ENCODE measurements at places on chromosomes 7 and 10.

DNA sequence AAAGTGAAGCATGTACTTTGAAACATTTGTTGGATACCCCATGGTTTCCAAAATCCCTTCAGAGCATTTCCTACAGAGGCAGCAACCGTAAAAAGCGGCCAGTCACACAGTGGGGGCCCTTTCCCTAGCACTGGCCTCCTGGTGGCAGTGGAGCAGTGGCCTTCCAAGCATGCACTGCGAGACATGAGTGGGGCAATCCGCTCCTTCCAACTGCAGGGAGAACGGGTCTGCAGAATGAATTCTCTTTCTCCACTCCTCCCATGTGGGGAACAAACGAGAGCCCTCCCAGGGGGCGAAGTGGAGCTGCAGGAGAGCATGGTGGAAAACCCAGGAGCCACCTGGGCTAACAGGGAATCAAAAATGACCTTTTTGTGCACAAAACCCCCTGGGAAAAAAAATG lies 542.9 kb upstream of the GALNT17 start:
- no peak for DNase-seq

DNA sequence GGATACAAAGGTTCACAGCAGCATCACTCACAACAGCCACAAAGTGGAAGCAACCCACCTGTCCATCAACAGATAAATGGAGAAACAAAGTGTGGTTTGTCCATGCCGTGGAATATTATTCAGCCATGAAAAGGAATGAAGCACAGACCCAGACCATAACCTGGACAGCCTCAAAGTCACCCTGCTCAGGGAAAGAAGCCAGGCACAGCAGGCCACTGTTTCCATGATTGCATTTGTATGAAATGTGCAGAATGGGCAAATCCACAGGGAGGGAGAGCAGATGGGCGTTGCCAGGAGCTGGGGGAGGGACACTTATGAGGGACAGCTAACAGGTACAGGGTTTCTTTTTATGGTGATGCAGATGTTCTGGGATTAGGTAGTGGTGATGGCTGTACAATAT lies 30.3 kb downstream of the FOXL3 start:
- no peak for DNase-seq

GRCh38 chr10:58026036-58026435 lies 241.7 kb downstream of the IPMK start:
- DNase-seq = no peak

DNA sequence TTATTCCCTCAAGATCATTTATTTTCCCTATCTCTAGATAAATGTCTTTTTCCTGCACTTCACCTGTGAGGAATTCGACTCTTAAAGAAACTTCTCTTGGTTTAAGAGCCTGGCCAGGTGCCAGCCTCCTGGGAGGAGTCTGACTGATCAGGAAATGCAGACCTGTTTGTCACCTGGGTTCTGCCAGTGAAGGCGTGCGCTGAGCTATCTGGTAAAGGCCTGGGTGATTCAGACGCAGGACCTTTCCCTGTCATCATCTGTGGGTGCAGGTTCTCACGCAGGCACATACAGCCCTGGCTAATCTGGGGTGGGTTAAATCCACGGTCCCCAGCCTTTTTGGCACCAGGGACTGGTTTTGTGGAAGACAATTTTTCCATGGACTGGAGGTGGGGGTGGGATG lies 65.3 kb upstream of the AQP1 start:
- DNase-seq = no peak

GRCh38 chr10:51063659-51064535 lies 10.4 kb upstream of the PRKG1 start:
- no peak for DNase-seq

GRCh38 chr7:72394016-72394415 lies 18.1 kb downstream of the CALN1 start:
- DNase-seq = no peak

DNA sequence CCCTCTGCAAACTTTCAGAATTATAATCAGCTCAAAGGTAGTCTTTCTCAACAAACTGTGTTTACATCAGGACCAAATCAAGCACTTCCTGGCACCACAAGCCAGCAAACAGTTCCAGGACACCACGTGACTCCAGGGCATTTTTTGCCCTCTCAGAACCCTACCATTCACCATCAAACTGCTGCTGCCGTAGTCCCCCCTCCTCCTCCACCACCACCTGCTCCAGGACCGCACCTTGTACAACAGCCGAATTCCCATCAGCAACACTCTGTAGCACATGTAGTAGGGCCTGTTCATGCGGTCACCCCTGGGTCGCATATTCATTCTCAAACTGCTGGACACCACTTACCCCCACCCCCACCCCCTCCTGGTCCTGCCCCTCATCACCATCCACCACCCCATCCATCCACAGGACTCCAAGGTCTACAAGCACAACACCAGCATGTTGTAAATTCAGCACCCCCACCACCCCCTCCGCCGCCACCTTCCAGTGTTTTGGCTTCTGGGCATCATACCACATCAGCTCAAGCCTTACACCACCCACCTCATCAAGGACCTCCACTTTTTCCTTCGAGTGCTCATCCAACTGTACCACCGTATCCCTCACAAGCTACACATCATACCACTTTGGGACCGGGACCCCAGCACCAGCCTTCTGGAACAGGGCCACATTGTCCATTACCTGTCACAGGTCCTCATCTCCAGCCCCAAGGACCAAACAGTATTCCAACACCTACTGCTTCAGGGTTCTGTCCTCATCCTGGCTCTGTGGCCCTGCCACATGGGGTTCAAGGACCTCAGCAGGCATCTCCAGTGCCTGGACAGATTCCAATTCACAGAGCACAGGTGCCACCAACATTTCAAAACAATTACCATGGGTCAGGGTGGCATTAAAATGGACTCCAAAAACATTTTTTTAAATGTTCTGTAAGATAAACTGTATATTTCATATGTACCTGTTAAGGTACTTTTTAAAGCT lies 98.7 kb downstream of the KMT2E start:
- no peak for DNase-seq

DNA sequence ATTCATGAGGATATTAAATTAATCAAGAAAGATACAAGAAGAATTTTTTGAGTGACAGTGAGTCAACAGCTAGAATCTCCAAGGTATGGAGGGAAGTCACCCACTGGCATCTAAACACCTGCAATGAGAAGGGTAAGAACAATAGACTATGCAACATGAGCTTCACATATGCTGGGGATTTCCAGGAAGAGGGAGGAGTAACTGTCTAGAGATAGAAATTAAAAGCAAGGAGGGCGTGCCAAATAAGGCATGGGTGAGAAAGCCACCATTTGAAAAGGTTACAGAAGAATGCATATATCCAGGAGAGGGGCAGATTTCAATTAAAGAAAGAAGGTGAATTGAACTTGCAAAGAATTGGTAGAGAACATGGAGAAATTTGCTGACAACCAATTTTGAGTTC lies 365.7 kb downstream of the GPR37 start:
- no peak for DNase-seq

DNA sequence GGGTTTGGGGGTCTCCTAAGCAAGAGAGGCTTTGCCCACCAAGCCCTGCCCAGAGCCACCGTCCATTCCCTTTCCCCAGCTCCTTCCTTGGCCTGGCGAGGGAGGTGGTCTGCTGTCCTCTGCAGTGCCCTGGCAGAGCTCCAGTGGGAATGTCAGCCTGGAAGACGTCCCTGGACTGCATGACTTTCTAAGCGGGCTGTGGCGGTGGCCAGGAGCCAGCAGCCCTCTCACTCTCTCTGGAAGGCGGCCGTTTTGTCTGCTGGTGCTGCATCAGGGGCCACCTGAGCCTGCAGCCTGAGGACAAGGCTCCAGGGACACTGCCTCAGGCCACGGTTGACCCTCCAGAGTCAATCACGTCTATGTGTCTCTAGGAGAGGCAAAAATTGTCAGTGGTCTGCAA lies 271.0 kb downstream of the SKAP2 start:
- DNase-seq = no peak

DNA sequence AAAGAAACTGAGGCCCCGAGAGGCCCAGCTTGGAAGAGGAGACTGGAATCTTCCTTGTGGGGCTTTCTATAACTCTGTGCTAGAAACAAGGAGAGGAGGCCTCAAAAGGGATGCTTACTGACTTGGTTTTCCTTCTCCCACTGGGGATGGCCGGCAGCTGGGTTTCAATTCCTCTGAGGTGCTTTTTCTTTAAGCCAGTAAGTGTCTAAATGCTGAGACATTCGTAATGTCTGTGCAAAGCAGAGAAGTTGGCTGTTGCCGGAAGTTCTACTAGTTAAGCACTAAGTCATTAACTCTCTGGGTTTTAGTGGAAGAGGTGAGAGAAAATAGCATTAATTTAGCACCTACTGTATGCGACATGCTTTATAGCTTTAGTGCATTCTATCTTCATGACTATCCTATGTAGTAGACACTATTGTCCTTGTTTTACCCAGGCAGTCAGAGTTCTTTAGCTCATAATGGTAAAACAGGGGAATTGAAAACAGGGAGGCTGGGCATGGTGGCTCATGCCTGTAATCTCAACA lies 135.2 kb downstream of the RGS10 start:
- DNase-seq = no peak

- no peak for DNase-seq
Observed at GRCh38 chr10:80855348-80855971, 317.8 kb downstream of the SH2D4B start.

- DNase-seq = no peak
Observed at GRCh38 chr10:5515948-5516761, 8.6 kb upstream of the CALML3 start.

GRCh38 chr10:88657901-88658300 lies 6.3 kb upstream of the LIPF start:
- DNase-seq = no peak

DNA sequence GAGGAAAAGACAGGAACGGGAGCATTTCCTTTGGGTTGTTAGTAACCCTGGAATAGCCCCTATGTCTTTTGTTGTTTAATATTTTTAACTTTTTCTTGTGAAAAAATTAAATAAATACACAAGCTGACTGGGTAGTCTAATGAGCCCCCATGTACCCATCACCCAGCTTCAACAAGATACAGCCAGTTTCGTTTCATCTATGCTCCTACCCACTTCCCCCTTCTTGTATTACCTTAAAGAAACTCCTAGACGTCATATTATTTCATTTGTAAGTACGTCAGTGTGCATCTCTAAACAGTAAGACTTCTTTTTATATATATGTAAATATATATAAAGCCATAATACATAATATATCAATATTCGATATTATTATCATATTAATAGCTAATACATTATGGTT lies 42.8 kb upstream of the NUB1 start:
- no peak for DNase-seq

DNA sequence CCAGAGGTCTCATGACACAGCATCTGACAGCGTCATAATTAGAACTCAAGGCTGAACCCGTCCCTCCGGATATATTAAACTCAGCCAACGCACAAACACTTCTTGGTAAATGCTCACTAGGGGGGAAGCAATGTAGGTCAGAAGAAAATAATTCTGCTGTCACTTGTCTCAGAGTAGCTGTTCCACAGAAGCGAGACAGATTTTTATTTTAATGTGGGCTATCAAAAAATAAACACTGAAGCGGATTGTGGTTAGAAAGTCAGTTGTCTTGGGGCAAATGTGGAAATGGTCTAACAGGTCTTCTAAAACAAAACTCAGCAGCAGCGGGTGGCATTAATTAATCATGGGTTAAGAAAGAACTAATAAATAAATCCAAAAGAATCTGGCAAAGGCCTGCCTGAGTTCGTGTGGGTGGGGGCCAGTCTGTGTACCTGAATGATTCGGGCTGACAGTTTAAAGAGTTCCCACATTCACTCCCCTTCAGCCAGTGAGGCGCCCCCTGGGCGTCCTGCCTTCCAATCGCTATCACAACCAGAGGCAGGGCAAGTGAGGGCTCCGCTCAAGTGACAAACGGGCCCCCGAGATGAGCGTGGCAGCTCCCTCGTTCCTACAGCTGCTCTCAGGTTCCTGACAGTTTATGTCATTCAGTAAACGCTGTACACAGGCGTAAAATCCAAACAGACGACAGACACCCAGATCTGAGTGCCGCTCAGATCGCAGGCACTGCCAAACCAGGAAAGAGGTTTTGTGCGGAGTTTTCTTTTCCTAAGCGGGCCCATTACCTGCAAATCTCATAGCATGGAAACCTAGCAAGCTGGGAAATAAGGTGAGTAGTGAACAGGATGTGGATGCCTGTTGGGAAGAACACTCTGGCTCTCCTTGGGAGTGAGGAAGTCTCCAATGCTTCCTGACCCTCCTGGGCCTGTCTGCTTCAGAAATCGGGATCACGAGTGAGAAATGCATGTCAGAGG lies 52.9 kb downstream of the NRAP start:
- DNase-seq = no peak

- DNase-seq = no peak
Observed at GRCh38 chr7:151631570-151631952, 111.9 kb upstream of the RHEB start.

- no peak for DNase-seq
Observed at GRCh38 chr10:20817646-20818045, 79.5 kb downstream of the NEBL start.

DNA sequence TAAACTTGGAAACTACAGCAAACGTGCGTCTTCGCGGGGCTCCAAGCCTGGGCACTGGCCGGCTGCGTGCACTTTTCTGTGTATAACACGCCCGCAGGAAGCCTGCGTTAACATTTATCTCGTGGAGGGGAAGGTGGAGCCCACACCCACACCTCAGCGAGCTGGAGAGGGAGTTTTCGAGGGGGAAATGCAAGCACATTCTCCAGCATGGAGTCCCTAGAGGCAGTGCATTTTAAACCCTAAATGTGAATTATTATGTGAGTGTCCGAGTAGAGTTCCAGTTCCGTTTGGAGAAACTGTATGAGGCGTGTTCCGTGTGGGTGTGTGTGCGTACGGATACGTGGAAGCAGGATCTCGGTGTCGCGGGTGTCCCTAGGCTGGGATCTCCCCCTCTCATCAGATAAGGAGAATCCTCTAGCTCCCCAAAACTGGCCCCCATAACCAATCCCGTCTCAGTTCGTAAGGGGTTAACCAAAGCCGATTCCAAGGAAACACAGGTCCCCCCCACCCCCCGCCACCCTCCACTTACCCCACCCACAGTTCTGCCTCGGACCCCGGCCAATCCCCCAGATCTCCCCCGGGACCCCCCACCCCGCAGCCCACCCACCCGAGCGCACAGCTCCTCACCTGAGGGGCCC lies 403 bp downstream of the CDK6 start:
- DNase-seq = no peak

- no peak for DNase-seq
Observed at GRCh38 chr7:89002981-89003956, 207.7 kb upstream of the TEX47 start.

DNA sequence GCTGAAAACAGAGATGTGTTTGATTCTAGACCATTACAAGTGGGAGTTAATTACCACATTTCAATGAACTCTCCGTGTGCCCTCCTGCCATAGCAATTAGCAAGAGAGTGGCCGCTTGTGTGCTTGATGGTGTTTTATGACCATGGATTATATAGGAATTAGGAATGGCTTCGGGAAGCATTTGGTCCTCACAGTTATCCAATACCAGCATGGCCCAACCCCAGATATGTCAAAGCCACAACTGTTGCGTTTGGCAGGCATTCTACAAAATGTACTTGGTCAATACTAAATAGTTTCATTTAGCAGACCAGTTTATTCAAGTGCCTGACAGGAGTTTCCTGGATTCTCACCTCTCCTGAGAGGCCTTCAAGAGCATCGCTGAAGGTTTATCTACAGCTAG lies 509.0 kb upstream of the GALNT17 start:
- no peak for DNase-seq
